ENCODE measurements at places on chromosomes 5 and 9.

DNA sequence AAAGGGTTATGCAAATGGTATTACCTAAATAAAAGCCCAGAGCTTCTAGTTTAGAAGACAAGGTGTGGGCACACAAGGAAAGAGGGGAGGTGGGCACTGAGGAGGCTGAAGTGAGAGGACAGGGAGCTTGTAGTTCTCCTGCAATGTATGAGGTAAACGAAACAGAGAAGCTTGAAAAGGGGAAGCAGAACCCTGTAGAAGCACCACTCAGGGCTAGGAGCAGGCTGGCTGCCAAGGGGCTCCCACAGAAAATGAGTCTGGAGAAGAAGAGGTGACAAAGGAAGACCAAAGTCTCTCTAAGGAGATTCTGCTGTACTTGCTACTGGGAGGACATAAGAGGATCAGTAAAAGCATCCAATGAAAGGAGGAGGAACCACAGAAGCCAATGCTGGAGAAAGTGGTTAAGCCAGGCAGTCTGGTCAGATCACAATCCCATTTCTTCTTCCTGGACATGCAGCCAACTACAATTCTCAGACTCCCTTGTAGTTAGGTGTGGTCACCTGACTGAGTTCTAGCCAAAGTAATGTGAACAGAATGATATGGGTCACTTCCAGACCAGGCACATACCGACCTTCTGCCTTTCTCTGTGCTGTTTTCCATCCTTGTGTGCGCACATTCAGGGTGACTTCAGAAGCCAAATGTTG lies 174.5 kb upstream of the MAP3K1 start:
- DNase-seq = no peak

GRCh38 chr9:3361116-3361515 lies 164.7 kb downstream of the RFX3 start:
- DNase-seq = no peak

GRCh38 chr5:23727271-23727670 lies 219.9 kb downstream of the PRDM9 start:
- DNase-seq = no peak

- DNase-seq = no peak
Measured at GRCh38 chr9:105148328-105149006, 96.0 kb upstream of the SLC44A1 start.

GRCh38 chr9:6592231-6592630 lies 53.3 kb downstream of the GLDC start:
- DNase-seq = no peak

Measured in posterior cingulate gyrus (tissue), 11 donors.